ENCODE measurements at places on chromosomes 1 and 21. TPM values are rescaled to one million over a fixed set of nuclear protein-coding genes. Genes with fewer than 3 reads are reported as not detected.
A peak's percentile ranks its signal among the peaks of the same experiment; 100 is the strongest.

DNA sequence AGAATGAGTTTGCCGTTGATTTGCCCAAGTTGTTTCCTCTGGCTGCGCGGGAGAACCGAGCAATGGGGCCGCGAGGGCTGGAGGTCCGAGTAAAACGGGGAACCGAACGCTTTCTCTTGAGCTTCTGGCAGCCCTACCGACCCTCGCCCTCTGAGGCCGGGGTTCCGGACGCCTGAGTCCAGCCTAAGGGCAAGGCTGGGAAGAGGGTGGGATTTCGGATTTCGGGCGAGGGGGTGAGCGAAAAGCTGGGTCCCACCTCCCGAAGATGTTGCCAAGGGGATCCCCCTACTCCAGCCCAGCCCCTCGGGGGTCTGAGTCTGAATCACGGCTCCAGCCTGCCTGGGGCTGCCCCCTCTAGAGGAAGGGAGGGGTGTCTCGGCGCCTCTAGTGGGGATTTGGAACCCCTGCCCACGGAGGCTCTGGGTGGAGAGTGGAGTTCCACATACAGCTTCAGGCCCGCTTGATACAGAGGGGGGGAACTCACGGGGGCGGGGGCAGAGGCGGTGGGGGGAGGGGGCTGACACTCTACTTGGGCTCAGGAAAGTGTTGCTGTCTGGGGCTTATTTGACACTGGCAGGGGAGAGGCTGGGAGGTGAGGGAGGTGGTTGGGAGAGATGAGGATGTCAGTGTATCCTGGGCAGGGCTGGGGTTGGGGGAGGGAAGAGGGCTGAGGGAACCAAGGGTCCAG, 617 bp downstream of the KIRREL1 start:
- DNase-seq = no peak

GRCh38 chr1:101291562-101292380, 55.0 kb downstream of the S1PR1 start:
- no peak for DNase-seq

- DNase-seq = no peak
These were observed 3.9 kb downstream of the JTB start for GRCh38 chr1:153973525-153973924.

- DNase-seq = no peak
These were observed 83.1 kb downstream of the PATJ start for GRCh38 chr1:61825393-61825792.

DNA sequence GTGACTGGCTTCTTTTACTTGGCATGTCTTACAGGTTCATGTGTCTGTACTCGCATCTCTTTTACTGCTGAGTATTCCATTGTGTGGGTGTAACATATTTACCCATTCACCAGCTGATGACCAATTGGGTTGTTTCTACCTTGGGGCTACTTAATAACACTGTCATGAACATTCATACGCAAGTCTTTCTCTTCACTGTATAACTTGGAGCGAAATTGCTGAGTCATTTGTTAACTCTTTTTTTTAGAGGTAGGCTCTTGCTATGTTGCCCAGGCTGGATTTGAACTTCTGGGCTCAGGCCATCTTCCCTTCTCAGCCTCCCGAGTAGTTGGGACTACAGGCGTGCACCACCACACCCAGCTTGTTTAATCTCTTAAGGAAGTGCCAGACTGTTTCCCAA, 6.5 kb downstream of the PYCR2 start:
- no peak for DNase-seq

DNA sequence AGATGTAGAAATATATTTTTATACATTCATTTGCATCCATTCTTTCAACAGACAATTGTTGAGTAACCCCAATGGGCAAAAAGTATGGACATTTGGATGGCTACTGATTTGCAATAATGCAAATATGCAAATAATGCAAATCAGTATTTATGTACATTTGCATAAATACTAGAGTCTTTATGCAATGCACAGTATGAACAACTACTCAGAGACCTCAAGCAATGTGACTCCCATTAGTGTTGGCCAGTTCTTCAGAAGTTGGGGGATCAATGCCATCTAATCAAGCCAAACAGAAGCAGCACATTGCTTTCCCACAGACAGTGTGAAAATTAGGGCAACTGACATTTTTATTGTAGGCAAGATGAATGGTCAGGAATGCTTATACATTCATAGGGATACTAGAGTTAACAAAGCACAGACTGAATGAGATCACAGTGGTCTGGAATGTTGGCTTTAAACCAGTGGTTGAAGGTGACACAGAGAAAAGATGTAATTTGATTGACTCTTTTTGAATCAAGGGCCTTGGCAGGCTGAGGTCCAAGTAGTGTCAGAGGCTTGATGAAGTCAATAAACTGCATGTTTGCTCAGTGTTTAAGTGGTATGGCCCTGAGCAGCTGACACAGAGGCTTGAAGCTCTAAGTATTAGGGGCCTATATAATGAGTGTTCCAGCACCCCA, 256.6 kb downstream of the CTH start:
- DNase-seq = no peak

DNA sequence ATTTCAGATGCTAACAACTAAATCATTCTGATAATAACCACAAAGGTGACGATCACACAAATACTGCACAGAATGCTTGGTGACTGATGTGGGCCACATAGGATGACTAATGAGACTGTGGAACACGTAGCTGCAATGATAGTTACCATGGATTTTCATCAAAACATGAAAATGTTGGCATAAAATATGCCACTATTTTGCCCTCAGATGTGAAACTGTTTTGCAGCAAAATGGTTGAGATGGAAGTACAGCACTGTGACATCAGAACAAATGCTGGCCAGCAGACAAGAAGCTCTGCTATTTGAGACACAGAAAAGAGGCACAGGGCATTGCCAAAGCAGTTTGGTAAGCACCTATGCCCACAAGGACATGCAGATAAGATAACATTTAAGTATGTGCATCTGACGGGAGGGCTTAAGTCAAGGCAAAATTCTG, 83.8 kb downstream of the NIBAN1 start:
- DNase-seq = no peak

- DNase-seq = peak; percentile 67
These were observed 7.7 kb downstream of the ENSA start for GRCh38 chr1:150621497-150622302.

DNA sequence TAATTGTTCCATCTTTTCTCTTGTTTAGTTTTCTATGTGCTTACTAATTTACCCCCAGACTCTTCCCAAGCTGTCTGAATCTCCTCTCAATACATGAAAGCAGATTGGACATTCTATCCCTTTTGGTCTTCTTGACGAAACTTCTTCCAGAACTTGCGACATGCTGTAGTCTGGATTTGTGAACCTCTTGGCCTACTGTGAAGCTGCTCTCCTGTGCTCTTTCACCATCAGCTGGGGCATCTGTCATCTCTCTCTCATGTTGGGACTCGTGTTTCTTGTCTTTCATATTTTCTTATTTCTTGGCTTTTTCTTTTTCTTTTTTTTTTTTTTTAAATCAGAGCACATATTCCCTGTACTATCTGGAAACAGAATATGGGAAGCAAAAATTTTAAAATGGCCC, 6.8 kb downstream of the CPT2 start:
- DNase-seq = no peak

DNA sequence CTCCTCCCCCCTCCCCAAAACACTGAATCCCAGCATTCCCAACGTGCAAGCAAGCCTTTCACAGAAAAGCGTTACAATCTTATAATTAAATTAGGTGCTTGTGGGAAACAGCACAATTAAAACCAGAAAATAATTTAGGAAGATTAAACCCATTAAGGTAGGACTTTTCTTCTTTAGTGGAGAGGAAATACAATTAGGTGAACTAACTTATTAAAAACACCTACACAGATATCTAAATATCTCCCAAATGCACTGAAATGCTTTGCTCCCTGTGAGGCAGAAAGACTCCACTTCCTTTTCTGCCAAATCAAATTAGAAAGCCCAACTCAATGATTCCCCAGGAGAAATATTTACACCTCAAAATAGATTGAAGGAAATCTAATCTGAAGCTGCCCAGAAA, 60.9 kb upstream of the ETS2 start:
- DNase-seq = no peak

DNA sequence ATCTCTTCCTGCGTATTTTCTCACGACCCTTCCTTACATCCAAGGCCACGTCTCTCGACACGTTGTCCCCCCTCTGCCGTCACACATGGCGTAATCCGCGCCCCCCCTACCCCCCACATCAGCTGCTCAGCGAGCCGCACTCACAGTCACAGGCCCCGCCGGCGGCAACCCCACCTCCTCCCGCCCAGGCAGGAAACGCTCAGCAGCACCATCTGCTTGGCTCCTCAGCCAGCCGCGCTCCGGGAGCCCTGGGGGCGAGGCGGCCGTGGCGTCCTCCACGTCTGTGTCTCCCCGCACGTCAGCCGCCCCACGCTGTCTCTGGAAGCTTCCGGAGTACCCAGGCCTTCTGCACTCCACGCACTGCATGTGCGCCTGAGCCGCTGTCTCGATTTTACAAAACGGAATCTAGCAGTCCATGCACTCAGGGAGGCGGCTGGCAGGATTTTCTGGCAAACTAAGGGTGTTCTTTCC, 64.6 kb downstream of the SIK1 start:
- peak; percentile 89 for DNase-seq

DNA sequence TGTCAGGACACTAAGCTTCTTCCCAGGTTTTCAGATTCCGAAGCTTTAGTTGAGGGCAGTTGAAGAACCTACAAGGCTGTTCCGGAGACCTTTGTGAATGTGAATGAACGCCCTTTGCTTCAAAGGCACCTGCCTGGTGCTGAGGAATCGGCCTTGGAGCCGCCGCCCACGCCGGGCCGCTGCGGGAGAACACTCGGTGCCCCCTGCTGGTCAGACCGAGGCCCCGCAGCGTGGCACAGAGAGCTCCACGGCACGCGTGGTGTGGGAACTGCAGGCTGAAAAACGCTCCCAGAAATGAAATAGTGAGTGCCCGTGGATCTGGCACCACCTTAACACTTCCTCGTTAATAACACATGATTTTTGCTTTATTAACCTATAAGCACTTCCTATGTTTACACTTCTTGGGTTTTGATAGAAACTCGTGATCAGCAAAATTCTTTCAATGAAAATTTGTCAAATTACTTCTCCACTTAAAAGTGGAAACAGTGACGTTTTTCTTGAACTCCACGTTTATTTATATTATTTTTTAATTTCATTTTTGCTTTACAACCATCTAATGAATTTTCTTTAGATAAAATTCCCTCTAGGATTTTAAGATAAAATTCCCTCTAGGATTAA, 460.6 kb downstream of the DSCAM start:
- peak; percentile 57 for DNase-seq

GRCh38 chr1:211174375-211174774, 40.4 kb upstream of the KCNH1 start:
- no peak for DNase-seq

DNA sequence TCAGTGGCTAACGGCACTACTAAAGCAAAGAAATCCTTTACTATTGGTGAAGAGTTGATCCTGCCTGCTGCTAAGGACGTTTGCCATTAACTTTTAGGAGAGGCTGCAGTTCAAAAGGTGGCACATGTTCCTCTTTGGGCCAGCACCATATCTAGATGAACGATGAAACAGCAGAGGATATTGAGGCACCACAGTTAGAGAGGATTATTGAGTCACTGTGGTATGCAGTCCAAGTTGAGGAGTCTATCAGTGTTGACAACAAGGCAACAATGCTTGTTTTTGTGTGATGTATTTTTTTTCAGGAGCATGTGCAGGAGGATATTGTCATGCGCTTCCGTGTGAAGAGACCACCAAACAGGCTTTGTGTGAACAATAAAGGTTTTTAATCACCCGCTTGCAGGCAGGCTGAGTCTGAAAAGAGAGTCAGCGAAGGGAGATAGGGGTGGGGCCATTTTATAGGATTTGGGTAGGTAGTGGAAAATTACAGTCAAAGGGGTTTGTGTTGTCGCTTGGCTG, 80.9 kb downstream of the UCHL5 start:
- no peak for DNase-seq

DNA sequence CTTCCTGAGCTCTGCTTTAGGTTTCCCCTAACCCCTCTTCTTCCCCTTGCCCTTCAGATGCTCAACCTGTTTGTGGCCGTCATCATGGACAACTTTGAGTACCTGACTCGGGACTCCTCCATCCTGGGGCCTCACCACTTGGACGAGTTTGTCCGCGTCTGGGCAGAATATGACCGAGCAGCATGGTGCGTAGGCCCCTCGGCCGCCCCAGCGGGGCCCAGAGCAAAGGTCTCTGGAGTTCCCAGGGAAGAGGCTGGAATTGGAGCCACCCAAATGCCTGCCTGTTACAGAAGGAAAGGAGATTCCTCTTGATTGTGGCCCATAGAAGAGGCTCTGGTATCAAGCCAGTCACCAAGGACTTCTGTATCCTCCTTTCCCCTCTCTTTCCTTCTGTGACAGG, 285.5 kb downstream of the ZNF648 start:
- DNase-seq = no peak

DNA sequence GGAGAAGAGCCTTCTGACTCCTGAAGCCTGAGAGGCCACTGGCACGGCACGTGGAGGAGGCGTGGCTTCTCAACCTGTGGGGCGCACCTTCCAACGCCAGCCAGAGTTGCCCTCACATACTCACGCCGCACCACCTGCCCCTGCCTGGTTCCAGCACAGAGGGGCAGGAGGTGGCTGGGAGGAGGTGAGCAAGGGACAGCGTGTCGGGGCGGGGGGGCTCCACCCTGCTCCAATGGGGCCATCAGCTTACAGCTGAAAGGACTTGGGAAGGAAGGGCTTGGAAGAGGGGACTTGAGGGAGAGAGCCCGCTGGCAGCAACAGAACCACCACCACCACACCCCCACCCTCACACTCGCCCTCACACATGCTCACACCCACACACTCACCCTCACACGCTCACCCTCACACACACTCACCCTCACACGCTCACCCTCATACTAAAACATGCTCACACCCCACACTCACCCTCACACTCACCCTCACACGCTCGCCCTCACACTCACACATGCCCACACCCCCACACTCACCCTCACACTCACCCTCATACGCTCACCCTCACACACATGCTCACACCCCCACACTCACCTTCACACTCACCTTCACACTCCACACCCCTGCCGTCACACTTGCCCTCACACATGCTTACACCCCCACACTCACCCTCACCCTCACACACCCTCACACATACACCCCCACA, 41.6 kb upstream of the EDN2 start:
- no peak for DNase-seq

- no peak for DNase-seq
These were observed 102.4 kb upstream of the IGSF21 start for GRCh38 chr1:18005238-18005637.

- DNase-seq = no peak
These were observed 157.9 kb downstream of the PEX14 start for GRCh38 chr1:10632691-10633090.

GRCh38 chr1:187943606-187944403, 1115.1 kb downstream of the PLA2G4A start:
- DNase-seq = no peak

Gene PCP4L1
- not detected for total RNA-seq

Gene C8A
- not detected for total RNA-seq

Gene CRNN
- total RNA-seq = not detected

Gene ZBTB8B
- 0.13 TPM for total RNA-seq
